Stimulated activated CD8-positive, alpha-beta memory T cell treated with anti-CD3 and anti-CD28 coated beads, Interleukin-12 subunit alpha, Interleukin-12 subunit beta, amount 100 ng/mL, for 1 hour (primary cell): ENCODE measurements at places on chromosomes 4 and X.
A peak's percentile ranks its signal among the peaks of the same experiment; 100 is the strongest.

DNA sequence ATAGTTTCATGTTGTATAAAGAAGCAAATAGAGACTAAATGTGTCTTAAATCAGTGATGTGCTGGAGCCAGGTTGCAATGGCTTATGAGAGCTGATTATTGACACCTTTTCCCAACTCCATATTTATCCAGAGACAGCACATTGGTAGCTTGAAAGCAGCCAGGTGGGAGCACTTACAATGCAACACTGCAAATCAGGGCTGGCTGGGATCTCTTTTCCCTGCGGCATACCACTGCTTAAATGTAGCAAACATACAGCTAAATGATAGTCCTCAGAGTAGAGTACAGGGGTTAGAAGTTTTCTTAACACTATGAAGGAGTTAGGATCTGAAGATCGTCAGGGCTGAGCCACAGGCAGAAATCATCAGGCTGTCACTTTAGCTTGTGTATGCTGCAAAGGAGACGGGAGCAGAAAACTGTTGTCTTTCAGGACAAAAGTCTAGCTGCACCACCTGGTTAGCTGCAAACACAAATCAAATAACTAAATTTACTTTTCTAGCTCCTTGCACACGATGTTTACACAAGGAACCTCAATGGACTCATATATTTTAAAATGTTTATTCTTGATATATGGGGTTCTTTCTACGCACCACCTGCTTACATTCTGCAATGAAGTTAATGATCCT is 527.3 kb downstream of the TLL1 start:
- DNase-seq: no peak

GRCh38 chr4:52904421-52904820 is 42.3 kb downstream of the RASL11B start:
- DNase-seq: no peak

DNA sequence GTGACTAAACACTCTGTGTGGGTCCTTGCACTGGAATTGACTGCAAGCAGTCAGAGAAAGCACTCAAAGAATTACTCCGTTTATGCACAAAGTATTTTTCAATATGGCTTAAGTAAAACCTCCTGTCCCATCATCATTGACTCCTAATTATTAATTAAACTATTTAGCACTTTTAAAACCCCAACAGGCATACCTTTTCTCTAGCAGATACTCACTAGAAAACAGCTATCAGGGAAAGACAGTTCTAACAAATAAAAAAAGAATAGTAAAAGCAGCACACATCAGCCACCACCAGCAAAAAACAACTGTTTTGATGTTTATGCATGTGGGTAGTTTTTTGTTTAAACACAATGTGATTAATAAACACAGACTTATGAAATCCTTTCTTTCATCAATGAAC is 66.2 kb upstream of the GYPA start:
- DNase-seq: no peak

- DNase-seq: no peak
Observed at GRCh38 chrX:102042372-102043325, 82.8 kb upstream of the TCEAL2 start.

DNA sequence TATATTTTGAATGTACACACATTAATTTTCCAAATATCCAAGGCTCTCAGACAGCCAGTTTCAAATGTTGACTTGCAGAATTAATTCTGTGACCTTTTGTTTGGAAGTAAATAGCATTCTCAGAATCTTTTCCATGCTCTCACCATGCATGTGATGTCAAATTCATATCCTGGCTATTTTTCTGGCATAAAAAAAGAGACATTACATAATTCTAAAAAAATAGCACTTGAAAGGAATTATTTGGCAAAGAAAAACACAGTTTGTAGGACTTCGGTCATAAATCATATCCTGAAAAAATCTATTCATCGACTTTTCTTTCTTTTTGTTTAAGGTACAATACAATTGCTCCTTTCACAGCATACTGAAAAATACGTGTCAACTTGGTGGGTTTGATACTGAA is 111.2 kb downstream of the GLRA3 start:
- no peak for DNase-seq

DNA sequence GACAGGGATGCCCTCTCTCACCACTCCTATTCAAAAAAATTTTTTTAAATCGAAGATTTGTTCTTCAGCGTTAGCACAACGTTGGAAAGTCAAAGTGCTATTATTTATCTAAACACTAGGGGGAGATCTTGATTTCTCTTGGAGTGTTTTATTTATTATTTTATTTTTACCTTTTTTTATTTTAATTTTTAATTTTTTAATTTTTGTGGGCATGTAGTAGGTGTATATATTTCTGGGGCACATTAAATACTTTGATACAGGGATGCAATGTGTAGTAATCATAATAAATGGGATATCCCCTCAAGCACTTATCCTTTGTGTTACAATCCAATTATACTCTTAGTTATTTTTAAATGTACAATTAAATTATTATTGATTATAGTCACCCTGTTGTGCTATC is 37.4 kb upstream of the SLC10A4 start:
- no peak for DNase-seq

- no peak for DNase-seq
Observed at GRCh38 chr4:186932631-186933187, 209.1 kb upstream of the FAT1 start.

DNA sequence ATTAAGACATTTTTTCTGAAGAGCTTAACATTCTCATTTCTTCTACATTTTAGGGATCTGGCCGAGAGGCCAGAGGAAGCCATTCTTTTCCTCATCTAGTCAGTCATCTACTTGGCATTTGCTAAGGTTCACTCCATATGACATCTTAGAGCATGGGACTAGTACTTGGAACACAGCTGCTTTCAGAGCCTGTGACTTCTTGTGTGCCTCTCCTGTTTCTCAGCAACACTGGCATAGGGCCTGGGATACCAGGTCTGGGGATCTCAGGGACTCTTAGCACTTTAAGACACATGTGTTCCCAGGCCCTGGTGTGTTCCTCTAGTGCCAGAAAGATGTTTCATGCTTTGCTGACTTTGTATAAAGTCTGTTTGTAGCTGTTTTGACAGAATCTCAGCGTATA is 7.3 kb downstream of the PLP1 start:
- DNase-seq: no peak

DNA sequence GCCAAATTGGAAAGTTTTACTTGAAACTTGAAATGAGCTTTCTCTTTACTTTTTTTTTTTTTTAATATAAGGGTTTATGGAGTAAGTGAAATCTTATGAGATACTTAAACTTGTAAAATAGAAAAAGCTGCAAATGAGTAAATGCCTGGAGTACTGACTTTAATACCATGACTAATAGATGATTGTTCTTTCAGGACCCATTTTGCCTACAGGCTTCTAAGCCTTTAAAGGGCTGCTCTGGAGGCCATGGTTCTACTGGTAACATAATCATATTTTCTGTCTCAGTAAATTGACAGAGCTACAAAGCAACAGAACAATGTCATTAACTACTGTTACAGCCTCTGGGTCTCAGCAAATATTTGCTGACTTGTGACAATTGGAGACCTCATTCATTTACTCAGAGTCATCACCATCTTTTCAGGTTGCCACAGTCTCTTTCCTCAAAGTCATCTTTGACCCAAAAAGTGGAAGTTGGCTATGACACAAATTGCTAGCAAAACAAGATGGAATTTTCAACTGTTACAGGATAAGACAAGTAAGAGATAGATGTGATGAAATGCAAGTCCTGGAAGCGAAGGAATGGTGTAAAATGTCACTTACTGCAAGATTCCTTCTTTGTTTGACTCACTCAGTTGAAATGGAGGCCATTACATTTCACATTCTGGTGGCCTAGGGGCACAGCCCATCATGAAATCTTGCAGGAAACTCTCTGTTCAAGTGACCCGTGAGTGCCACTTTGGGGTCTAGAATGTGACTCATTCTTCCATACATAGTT is 132.7 kb downstream of the BTC start:
- no peak for DNase-seq

- DNase-seq: no peak
Observed at GRCh38 chrX:100341142-100341510, 68.9 kb downstream of the PCDH19 start.

GRCh38 chr4:131584587-131584986 is 1564.5 kb upstream of the PCDH10 start:
- no peak for DNase-seq

DNA sequence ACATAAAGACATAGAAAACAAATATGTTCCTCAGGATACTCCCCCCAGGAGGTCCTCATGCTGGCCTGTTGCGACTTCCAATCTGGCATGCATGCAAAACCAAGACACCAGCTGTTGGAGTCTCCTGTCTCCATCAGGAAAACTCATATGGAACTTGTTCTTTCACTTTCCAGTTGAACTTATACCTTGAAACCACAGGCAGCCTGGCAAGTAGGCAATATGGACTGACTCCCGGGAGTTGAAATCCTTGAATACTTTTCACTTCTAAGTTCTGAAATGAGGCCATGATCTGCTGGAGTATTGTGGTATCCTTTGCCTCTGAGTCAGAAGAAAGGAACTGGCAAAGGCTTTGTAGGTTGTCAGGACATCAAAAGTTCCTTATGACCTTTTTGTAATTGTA is 444.2 kb downstream of the IDS start:
- DNase-seq: no peak

DNA sequence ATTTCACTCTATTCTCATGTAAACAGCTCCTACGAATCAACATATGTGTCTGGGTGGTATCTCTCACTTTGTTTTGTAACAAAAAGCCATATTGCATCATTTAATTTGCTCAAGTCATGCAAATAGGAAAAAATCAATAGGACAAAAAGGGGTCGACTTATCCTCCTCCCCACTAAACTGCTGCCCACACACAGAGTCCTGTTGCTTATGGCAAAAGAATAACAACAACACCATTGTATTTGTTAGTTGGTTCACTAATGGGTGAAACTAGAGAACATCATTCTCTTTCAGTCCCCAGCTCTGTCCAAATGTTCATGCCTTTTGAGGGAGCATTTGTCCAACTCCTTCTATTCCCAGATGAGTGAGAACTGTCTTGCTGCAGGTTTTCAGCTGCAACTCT is 2.1 kb downstream of the HHIP start:
- DNase-seq: no peak

DNA sequence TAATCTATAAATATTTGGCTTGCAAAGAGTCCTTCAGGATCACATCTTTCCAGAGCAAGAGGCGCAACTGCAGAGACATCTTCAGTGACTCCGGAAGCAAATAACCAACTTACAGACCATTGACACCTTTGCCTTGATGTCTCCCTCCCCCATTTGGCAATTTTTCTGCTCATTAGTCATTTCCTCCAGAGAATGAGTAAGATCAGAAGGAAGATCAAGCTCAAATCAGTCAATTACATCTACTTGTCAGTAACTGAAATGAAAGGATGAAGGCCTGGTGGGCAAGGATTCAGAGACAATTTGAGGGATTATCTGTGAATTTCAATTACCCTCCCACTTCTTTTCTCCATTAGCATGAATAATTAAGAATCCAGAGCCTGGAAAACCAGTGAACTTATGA is 665.6 kb upstream of the CPEB2 start:
- DNase-seq: no peak

- DNase-seq: peak; percentile 61
Observed at GRCh38 chr4:82429728-82430192, 502 bp downstream of the HNRNPDL start.

- no peak for DNase-seq
Observed at GRCh38 chrX:132369617-132370326, 119.1 kb downstream of the MBNL3 start.

- no peak for DNase-seq
Observed at GRCh38 chrX:135530097-135530496, 9.6 kb downstream of the INTS6L start.

DNA sequence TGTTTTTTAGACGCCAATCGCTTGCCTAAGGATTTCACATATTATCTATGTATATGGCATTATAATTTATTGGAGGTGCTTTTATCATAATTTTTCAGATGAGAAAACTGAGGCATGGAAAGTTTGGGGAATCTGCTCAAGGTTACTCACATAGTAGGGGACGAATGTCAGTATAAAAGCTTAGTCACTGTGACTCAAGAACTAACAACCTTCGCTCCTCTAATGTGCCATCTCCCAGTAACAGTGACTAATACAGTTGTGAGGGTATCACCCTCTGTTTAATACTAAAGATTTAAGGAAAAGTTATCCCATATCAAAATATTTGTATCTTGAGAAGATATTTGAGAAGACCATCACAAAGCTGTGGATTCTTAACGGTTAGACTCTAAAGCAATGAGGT is 353.1 kb upstream of the SPOCK3 start:
- no peak for DNase-seq

GRCh38 chr4:89284828-89285227 is 22.8 kb downstream of the GPRIN3 start:
- no peak for DNase-seq
